ENCODE measurements at places on chromosomes 4 and X. TPM values are rescaled to one million over a fixed set of nuclear protein-coding genes. Genes with fewer than 3 reads are reported as not detected.
A peak's percentile ranks its signal among the peaks of the same experiment; 100 is the strongest.

Gene P2RY8
- total RNA-seq, result 180 TPM

Gene N4BP2
- 22.5 TPM for total RNA-seq

GRCh38 chr4:37864786-37865185 is 26.1 kb upstream of the TBC1D1 start:
- no peak for DNase-seq

DNA sequence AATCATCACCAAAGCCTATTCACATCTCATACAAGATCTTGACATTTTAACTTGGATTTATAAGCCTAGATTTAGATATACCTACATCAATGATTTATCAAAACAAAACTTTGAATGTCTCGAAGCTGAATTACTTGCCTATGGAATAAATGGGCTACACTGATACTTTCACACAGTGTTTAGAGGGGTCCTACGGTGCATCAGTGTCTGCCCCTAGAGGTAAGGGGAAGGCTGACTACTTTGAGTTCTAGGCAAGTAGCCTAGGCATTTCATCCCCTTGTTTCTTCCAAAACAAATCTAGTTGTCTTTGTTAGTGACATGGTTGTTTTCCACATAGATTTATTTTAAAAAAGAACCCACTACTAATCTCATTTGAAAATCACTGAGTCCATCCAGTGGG is 158.1 kb upstream of the ATOH1 start:
- no peak for DNase-seq

GRCh38 chr4:154741922-154742850 is 1.6 kb upstream of the LRAT start:
- no peak for DNase-seq

- peak; percentile 3 for DNase-seq
Observed at GRCh38 chr4:5780831-5781480, 70.0 kb downstream of the EVC start.

DNA sequence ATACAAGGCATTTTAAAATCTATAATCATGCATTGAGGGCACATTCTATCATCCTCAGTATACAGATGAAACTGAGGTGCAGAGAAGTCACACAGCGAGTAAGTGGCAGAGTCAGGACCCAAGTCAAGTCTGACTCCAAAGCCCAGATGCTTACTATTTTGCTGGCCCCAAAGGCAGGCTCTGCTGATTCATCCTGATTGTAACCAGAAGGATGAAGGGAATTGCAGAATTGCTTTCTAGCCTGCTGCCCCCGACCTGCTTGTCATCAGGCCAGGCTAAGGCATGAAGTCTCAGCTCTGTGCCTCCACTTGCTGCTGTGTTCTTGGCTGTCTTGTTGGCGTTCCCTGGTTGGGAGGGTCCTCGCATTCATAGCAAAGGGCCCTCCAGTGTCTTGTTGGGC is 62.7 kb downstream of the SLC9A6 start:
- DNase-seq, result no peak

DNA sequence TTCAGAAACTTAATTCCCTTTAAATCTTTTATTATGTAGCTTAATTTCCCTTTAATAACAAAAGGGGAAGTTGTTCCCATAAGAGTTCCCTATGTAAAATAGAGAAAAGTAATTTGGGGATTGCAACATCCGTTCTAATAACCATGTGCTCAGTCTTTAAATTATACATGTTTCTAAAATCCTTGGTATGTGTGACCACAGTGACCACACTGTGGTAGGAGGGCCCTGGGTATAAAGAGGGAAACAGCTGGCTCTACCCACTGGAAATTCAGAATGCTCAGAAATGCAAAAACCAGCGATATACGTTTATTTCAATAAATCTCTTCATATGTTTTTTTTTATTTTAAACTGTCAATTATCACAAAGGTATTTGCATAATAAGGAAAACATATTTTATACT is 219.1 kb downstream of the FGF13 start:
- DNase-seq, result no peak

DNA sequence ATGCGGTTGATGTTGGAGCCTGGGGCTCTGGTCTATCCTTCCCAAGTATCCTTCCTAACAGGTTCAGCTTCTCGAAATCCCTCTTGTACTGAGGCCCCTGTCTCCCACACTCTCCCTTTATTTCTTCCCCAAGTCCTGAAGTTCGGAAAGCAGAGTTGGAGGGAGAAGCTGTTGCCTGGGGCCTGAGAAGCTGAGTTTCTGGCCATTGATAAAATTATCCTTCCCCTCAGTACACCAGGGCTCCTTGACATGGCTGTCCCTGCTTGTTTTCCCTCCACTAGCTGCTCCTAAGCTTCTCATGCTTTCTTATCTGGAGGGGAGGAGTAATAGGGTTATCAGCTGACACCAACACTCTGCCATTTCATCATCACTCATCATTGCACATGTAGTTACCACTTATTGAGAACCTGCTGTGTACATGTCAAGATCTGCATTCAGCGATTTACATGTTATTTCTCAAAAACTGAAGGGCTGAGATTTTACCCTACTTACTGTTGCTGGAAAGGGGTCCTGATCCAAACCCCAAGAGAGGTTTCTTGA is 58.0 kb downstream of the FUNDC1 start:
- no peak for DNase-seq

- no peak for DNase-seq
Observed at GRCh38 chr4:94507708-94508107, 56.0 kb downstream of the PDLIM5 start.

DNA sequence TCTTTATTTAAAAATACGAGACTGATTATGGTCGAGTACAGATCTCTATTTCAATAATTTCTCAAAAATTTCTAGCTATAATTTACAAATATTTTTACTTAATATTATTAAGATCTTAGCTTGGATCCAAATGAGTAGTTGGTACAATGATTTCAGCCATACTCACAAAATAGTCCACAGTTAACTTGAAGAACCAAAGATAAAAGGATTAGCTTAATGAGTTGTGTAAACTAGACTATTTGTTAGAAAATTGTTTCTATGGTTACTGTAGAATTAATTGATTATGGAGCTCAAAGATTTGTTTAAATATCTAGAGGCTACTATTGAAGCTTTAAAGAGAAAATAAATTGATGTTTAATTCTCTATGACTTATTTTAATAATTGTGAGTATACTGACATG is 1.6 kb downstream of the UGT2B10 start:
- DNase-seq, result no peak

GRCh38 chr4:112938461-112939058 is 110.9 kb upstream of the ANK2 start:
- no peak for DNase-seq

DNA sequence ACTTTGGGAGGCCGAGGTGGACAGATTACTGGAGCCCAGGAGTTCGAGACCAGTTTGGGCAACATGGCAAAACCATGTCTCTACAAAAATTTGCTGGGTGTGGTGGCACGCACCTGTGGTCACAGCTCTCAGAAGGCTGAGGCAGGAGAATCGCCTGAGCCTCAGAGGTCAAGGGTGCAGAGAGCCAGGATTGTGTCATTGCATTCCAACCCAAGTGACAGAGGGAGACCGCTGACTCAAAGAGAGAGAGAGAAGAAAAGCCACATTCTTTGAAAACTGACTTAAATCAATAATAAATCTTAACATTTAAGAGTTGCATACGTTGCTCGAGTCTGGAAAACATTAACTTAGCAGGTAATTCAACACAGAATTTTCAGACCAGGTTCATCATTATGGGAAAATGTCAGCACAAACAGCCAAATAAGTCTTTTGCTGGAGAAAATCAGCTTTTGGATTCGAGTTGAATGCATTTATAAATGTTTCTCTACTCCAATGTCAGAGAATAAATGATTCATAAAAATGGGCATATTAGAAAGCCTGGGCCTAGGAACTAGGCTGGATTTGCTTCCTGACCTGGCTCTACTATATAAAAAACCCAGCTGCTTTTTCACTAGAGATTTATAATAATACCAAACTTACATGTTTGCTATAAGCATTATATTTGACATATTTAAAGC is 68.3 kb upstream of the RBPJ start:
- peak; percentile 31 for DNase-seq

GRCh38 chrX:101349193-101349562 is 636 bp upstream of the TIMM8A start:
- no peak for DNase-seq

DNA sequence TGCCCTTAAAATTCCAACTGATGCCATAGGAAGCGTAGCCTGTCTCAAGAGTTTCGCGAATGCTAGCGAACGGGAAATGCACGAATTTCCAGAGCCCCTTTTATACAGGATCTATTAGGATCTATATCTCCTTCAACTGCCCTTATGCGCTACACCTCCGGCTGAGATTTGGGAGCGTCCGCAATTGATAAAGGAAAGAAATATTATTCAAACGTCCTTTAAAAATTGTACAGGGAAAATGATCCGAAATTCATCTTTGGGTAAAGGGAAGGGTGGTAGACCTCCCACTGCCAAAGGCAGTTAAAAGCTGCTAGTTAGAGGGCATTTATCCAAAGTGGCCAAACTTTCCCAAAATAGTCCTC is 609 bp downstream of the NR3C2 start:
- no peak for DNase-seq

GRCh38 chr4:3374667-3375066 is 67.1 kb upstream of the HGFAC start:
- DNase-seq, result no peak

DNA sequence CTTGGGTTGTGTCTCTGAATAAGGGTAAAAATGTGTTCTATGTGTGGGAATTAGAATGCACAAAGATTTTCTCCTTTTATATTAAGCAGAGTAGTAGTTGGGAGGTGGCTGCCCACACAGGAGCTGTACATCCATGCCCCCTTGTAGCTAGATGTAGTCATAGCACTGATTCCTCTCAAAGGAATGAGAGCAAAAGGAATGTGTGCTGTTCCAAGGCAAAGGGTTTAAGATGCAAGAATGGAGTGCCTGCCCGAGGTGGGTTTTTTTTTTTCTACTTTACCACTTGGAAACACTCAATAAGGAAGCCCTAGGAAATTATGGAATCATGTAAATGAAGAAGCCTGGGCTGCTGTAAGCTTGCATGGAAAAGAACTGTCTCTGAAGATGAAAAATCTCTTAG is 2183.2 kb upstream of the AGA start:
- DNase-seq, result no peak

- no peak for DNase-seq
Observed at GRCh38 chr4:15695729-15696128, 7.1 kb upstream of the BST1 start.

- no peak for DNase-seq
Observed at GRCh38 chr4:109801099-109801789, 555 bp downstream of the CFI start.

All from activated CD4-positive, alpha-beta memory T cell treated with anti-CD3 and anti-CD28 coated beads, Interleukin-2, amount 10 ng/mL, durations not matched to agents 7 days and 5 days (primary cell).